ENCODE measurements at places on chromosomes 2 and 18. TPM values are rescaled to one million over a fixed set of nuclear protein-coding genes. Genes with fewer than 3 reads are reported as not detected.

SERPINB11 gene
- total RNA-seq = 1.0 TPM

CXCR4 gene
- 27.7 TPM for total RNA-seq

GAL3ST2 gene
- total RNA-seq = not detected

CABLES1 gene
- total RNA-seq = 2.8 TPM

PTPN18 gene
- 21.1 TPM for total RNA-seq

GPR45 gene
- not detected for total RNA-seq

LYPD6 gene
- total RNA-seq = 4.2 TPM

CYTIP gene
- 1.7 TPM for total RNA-seq

CENPA gene
- total RNA-seq = 3.1 TPM

MYO7B gene
- 1.5 TPM for total RNA-seq

M1AP gene
- total RNA-seq = 4.6 TPM

FTCDNL1 gene
- total RNA-seq = 6.7 TPM

- no peak for DNase-seq
Measured at GRCh38 chr2:30769481-30769780, 37.8 kb downstream of the CAPN13 start.

DNA sequence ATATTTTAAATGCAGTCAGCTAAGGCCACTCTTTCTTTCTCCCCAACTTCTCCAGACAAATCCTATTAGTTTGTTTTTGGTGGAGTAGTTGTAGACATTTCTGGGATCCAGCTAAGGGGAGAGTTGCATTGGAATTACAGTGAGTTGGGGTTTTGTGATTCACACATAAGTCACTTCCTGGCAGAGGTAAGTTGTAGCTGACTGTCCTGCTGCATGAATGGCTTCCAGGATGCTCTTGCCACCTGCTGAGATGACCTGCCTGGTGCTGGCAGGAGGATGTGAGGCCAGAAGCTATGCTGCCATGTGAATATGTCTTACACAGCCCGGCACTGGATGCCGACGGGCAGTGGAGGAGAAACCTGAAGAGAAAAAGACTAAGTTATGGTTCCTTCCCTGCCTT lies 243.7 kb downstream of the TDRD15 start:
- no peak for DNase-seq

- DNase-seq = peak; percentile 27
Measured at GRCh38 chr2:5367321-5367720, 324.9 kb upstream of the SOX11 start.

- DNase-seq = no peak
Measured at GRCh38 chr18:58792086-58792485, 72.6 kb upstream of the ZNF532 start.

GRCh38 chr18:9730786-9731185 lies 22.7 kb downstream of the RAB31 start:
- DNase-seq = no peak

DNA sequence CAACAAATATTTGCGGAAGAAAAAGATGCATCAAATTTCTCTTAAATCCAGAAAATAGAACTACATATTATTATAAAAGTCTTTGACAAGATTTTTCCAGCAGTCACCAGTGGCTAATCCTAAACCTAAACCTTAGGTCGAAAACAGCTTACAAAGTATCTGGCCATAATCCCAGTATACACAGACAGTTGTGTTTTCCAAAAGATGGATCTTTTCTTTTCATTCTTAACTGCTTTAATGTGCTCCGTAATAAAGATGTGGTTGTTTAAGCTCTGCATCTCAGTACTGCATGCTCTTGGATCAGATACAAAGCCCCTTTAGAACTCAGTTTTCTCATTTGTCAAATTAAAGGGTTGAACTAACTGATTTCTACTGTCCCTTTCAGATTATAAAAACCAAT lies 247.8 kb downstream of the TXNL1 start:
- DNase-seq = no peak

DNA sequence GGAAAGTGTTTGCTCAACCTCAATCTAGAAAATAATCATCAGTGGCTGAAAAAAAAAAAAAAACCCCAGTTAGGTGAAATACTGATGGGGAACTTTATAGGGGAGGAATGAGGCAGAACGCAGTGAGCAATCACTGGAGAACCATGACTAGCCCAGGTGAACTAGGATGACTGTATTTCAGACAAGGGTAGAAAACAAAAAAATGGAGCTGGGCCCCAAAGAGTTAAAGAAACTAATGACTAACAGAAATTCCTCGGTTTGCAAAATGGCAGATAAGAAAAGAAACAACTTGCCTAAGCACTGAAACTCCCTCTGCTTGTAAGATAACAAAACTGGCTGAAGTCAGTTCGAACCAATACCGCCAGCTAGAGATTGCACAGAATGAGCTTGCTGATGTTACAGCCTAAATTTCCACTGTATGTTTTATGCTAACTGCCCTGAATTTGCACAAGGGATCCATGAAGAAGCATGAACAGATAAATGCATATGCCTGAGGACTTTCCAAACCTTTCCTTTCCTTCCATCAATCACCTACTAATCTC lies 245.9 kb downstream of the METTL4 start:
- no peak for DNase-seq

- DNase-seq = no peak
Measured at GRCh38 chr2:241501099-241501541, 7.3 kb downstream of the STK25 start.

- DNase-seq = no peak
Measured at GRCh38 chr18:7467708-7468466, 99.2 kb upstream of the PTPRM start.

DNA sequence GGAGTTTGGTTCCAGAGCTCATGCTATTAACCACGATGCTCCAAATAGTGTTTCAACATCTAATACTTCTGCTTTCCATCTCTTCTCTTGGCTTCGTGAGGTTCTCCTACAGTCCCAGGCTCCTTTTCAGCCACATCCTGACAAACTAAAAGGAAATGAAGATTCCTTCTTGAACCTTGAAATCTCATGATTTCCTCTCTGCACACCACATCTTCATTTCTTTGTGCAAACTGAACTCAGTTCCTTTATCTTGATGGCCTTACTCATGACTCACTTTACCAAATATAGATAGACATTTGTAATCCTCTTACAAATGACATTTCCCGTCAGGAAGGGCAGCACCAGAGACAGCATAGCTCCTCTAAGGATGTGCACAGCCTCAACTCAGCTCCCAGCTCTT lies 50.0 kb upstream of the ITGA4 start:
- DNase-seq = no peak

GRCh38 chr2:62653582-62654422 lies 51.7 kb upstream of the EHBP1 start:
- DNase-seq = no peak

DNA sequence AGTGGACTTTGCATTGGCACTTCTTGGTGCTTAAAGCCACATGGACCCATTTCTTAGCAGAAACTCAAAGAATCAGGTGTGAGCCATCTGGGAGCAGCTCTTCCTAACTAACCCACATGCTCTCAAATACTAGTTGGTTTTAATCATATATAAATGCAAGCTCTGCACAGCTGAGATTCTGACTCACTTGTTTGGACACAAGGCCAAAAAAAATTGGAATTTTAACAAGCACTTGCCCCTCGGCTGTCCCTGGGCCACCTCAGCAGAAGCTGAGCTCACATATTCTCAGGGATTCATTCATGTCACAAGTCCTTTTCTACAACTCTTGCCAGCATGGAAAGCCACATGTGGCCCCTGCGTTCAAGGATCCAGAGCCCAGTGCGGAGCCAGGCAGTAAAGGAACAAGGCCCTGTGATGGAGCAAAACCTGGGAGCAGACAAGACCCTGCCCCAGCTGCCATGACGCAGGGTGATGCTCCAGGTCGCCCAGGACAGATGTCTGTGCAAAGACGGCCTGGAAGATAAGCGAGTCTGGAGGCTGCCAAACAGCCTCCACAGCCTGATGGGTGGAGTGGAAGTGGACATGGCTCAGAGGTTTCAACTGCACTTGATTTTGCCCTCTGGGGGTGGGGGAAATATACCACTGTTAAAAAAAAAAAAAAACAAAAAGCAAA lies 266.5 kb downstream of the EIPR1 start:
- no peak for DNase-seq

DNA sequence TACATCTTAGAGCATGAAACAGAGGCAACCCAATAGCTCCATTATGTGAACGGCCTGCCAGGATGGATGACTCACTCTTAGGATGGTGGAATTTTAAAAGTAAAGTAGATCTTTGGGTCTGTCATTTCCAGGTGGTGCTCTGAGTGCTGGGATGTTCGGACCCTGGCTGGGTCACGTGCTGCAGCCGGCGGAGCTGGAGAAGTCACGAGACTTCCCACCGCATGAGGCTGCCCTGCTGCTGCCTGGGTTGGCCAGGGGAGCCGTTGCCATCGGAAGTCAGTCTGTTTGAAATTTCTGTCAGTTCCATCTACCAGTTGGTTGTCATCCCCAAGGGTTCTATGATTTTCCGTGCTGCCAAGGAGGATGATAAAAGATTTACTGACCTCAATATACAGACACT lies 93.3 kb upstream of the ALKAL2 start:
- no peak for DNase-seq

- DNase-seq = peak; percentile 45
Measured at GRCh38 chr2:199461711-199462346, 4.1 kb upstream of the SATB2 start.

GRCh38 chr18:24104486-24104885 lies 34.4 kb upstream of the CABYR start:
- DNase-seq = no peak

GRCh38 chr2:132958887-132959286 lies 288.9 kb upstream of the LYPD1 start:
- no peak for DNase-seq

DNA sequence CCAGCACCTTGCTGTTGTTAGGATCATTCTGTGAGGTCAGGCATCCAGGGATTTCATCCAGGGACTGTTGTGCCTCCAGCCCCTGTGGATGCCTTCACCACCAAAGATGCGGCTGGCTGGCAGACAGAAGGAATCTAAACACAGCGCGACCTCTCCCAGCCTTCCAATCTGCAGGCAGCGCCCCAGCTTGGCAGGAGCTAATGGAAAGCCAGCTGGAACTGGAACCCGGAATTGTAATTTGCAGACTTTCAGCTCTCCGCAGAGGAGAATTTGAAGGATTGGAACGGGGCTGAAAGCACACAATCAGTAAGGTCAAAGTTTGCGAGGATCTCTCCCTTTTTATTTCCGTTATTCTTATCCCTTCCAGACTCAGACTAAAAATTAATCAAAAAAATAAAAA lies 127.8 kb downstream of the TRIB2 start:
- peak; percentile 82 for DNase-seq

GRCh38 chr2:75710220-75710576 lies 517 bp downstream of the GCFC2 start:
- DNase-seq = no peak

DNA sequence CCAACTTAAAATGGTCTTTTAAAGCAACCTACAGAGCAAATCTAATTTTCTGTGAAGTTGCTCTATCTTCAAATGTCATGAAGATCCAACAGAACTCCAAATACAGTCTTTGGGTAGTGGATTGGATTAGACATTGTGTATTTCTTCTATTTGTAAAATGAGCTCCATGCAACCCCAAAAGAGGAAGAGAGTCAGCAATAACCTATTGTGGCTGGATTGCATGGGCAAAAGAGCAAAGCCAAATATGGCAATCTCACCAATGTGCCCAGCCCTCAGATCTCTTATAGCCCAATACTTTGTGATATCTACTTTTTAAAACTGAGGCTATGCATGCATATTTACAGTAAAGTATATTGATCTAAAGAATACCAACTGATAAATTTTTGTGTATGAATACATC lies 146.3 kb downstream of the TXNL1 start:
- DNase-seq = no peak

DNA sequence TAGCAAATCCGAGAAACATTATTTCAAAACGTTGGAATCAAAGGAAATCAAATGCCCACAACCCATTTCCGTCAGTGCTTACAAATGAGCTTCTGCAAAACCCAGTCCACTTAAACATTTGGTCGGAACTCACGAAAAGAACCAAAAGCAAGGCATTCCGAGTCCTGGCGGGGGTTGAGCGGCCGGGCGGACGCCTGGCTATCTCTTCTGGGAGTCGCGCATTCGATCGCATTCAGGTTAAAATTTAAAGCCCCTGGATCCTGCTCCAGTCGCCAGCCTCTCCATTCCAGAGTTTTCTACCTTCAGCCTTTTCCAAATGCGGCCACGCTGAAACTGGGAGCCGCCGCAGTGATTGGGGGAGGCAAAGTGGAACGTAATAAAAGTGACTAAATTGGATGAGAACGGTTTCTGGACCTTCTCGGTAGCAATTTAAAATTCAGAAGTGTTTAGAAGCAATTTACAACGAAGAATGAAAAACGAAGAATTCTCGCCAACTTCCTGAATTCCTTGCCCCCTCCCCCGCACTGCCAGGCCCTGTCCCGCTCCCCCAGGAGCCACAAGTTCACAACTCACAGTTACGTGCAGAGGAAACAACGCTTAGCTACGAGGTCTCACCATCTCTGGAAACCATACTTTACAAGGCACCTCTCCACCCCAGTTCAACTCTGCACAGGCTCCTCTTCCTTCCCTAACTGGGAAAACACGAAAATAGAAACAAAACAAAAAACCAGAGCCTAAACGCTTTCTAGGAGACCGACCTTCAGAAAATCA lies 1.7 kb upstream of the GATA6 start:
- peak; percentile 69 for DNase-seq

DNA sequence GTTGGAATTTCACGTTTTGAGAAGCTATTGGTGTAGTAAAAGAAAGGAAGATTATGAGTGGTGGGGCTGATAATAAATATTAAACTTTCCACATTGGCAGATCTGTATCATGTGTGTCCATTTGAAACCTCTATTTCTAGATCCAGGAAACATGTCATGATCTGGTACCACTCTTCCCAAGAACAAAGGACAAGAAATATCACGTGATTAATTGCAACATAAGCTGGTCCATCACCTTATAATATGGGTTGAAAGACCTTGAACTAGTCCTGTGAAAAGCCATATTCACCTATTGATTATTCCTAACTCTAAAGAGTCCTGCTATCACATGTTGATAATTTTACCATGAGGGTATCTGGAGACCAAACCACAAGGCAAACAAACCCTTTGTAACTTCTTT lies 335.3 kb upstream of the SMIM21 start:
- no peak for DNase-seq

- DNase-seq = no peak
Measured at GRCh38 chr2:64696636-64697035, 42.9 kb upstream of the SERTAD2 start.

DNA sequence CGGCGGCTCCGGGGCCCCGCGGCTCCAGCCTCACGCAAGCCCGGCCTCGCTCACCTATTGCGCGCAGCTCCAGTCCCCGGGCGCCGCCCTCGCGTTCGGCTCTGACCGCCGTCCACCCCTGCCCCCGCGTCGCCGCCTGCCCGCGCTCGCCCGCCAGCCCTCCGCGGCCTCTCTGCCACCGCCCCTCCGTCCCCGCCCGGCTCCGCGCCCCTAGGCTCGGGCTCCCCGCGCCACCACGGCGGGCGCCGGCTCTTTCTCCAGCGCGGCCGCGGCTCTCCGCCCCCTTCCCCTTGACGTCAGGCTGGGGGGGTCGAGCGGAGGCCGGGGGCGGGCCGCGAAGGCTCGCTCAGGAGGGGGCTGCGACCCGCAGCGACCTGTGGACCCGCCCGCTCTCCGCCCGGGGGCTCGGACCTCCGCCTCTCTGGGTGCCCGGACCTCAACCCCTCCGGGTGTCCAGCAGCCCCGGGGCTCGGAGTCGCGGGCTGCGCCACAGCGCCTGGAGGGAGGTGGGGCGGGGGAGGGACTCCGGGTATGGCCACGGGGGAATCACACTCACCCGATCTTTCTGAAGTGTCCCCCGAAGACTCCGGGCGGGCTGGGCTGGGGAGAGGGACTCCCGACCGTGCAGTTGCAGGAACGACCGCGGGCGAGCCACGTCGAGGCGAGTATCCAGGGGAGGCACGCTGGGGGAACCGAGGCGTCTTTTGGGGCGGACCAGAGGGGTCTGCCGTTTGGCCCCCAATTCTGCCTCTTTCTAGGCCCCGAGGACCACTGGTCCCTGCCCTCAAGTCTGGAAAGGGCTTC lies at the start of gene SEMA4C:
SEMA4C (minus strand) TSS at position 259 of the 804 bp plus-strand sequence. CDS start 2,194 bp downstream, outside the sequence.
- peak; percentile 77 for DNase-seq

GRCh38 chr2:51301381-51301780 lies 269.4 kb upstream of the NRXN1 start:
- DNase-seq = no peak

Measured in tongue (tissue), 3 donors.